NCI-H2107 (cell line): ENCODE measurements at places on chromosomes 5 and 9.

DNA sequence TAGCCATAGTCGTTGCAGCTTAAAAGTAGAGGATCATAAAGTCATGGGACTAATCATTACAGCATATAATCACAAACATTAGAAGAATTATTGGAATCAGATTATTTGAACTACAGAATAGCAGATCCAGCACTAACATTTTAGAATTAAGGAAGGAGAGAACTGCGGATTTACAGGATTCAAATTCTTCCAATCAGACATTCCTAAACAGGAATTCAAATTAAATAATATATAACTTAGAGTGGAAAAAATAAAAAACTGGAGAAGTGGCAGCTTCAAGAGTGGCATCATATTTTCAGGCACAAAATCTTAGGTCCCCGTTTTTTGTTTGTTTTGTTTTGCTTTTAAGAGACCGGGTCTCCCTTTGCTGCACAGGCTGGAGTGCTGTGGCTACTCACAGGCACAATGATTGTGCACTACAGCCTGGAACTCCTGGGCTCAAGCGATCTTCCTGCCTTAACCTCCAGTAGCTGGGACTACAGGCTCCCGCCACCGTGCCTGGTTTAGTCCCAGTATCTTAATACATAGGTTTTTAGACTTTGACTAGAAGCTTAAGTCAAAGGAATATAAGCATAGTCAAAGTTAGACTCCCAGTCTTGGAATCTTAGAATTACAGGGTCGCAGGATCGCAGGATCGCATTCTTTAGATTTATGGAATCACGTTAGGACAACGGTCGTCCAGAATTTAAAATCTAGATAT lies 2.1 kb upstream of the FOXE1 start:
- no peak for DNase-seq

DNA sequence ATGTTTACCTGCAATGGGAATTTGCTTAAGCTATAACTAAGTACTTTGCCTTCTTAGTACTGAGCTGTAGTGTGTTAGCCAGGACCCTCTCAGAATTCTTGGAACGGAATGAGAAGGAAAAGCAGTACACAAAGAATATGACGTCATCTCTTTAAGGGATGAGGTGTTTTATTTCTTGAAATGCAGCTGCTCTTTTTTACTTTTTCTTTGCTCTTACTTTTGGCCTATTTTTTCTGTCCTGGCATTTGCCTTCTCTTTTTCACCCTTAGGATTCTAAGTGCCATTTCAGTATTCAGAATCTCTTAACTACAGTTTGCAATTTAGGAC lies 10.1 kb downstream of the KIF2A start:
- no peak for DNase-seq

DNA sequence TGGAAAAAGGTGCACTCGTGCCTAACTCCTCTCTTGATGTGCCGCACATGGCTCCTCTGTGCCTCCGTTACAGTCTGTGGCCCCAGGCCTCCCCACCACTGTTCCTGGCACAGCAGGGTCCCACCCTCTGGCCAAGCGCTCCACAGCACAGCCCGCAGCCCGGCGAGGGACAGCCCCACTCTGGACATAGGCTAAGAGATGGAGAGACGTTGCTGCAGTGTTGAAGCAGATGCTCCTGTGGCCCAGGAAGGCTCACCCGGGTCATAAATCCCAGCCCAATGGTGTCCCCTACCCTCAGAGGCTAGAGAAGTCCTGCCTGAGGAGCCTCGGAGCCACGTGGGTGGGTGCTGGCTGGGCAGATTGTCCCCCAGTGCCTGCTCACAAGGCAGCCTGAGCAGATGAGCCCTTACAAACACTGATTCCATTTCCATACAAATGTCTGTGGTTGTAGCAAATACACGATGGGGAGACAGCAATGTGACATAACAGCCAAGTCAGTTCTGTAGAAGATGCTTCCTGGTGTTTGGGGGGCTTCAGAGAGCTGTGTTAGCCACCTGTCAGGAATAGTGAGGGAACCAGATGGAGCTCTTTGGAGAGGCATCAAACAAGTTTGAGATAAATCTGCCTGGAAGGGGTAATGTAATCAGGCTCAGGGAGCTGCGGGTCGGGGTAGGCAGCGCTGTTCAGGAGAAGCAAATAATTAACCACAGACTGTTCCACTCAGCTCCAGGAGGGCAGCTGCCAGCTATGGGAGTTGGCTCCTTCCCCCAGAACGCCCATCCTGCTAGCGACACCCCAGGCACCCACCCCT lies 41.7 kb downstream of the C5orf15 start:
- no peak for DNase-seq

DNA sequence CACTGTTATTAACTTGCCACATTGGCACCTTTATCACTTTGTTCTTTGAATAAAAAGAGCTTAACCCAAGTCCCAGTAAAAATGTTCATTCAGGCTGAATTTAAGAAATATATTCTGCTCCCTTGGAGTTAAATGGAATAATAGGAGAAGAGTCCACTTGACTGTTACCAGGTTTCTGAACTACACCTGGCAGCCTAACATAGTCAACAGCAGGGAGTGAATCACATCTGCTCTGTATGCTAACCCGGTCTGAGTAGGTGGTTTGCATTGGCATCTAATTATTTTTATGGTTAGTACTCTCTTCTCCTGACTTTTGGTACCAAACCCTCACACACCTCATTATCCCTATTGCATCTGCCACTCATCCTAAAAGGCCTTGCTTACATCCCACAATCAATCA lies 86.7 kb downstream of the STK32A start:
- no peak for DNase-seq

DNA sequence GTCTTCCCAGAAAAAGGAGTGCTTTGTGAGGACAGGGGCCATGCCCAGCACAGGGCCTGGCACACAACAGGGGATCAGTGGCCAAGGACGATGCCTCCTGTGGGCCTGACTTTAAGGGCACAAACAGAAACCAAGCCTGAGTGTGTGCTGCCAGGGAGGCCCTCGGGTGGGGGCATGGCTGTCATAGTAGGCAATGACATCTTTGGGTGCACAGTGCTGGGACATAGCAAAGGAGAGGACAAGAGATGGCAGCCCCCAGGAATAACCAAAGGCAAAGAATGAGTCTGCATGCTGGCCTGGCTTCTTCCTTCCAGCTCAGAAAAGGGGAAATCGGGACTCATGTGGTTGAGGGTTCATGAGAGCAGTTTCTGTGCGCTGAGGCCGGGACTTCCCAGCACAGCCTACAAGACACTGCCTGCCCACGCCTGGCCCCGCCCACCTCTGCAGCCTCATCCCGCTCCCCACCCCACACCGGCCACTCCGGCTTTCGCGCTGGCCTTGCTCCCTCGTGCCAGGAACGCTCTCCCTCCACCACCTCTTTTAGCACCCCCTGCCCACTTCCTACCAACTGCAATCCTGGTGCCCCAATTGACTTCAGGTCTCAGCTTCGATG lies 13.8 kb upstream of the LHX2 start:
- DNase-seq = no peak

DNA sequence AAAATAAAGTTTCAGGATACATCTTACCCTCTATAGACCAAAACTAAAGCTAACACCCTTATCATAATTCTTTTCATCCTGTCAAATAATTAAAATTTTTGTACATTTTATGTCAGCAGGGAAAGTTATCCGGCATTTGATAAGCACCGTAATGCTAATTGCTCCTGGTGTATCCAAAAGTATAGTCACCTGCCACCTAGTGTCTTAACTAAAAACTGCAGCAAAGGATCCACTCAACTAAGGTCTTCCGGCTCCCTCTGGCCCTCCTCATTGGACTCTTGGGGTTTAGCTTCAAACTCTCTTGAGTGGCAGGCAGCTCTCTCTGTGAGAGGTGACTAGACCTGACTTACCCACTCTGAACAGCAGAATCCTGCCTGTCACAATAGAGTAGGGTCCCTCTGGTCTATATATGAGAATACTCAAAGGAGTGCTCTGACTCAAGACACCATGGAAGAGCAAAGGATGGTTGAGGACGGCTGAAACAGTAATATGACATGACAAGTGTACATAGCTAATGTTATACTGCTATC lies 60.4 kb upstream of the CAST start:
- peak; percentile 16 for DNase-seq

DNA sequence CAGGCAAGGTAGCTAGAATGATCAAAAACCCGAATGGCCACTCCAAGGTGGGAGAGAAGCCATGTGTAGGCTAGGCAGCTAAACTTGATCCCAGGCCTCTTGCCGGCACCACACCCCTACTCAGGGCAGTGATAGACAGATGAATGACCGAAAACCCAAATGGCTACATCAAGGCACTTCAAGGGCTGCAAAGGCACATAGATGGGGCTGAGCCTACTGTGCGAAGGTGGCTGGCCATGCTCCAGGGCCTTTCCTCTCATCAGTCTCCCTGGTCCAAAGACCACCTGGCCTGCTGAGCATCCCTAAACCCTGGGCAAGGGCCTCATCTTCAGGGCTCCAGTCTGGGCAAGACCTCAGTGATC lies 3.7 kb upstream of the TIFAB start:
- DNase-seq = no peak

DNA sequence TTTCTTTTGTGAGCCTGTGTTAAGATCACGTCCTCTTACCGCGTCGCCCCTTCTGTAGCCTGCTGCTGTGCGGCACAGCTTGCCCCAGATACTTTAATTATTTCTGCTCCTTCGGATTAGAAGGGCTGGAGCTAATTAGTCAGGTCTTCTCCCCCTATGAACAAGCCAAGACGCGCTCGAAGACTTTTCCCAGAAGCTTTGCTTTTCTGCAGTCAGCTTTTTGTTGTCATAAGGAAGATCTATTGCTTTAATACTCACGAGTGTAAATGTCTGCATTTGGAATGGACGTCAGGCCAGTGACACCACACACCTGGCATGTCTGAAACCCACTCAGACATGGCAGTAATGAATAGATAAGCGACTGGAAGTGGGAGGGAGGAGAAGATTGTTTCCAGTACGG lies 37.0 kb downstream of the PRUNE2 start:
- no peak for DNase-seq
